ENCODE measurements at places on chromosomes 1 and 21.

DNA sequence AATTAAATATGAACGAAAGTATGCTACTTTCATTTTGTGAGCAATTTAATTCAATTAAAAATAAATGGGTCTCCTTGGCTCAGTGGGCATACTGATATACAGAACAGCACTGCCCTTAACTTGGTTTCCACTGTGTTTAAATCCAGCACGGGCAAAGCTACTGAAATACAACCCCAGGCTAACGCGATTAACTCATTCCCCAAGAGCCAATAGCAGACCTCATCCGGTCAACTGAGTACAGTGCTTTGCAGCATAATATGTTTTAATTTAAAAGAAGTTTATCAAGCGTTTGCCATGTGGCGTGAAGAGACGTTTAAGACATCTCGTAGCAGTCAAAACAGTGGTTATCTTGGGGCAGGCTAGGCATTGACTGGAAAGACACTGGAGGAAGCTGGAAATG, 118.6 kb downstream of the PROX1 start:
- DNase-seq = peak; percentile 30

DNA sequence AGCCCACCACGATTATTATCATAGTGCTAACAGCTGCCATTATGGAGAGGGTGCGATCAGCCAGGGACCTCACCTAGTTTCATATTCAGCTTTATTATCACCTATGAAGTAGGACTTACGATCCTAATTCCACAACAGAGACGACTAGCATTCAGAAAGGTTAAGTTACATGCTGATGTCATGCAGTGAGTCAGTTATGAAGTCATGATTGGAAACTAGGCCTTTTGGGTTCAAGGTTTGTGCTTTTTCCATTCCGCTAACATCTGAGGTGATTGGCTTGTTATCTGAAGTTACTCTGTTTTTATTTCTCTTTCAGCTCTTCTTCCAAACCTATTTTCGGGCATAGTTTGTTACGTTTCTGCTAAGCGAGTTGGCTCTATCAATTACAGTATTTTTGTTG, 251.1 kb downstream of the CAMTA1 start:
- no peak for DNase-seq

DNA sequence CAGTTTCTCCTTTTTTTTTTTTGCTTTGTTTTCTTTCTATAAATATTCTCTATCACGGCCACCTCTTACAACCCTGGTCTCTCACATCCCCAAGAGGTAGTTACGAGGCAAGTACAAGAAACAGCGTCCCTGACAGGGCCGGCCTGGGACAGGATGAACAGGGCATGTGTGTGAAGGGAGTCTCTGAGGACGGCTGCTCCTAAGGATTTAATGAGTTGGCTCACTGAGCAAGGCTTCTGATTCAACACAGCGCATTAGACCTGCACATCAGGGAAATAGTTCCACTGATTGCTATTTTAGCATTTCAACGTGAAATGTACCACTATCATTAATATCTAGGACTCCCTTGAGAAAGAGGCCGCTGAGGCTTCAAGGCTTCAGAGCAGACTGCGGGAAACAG, 54.0 kb downstream of the NTPCR start:
- DNase-seq = no peak

- no peak for DNase-seq
Measured at GRCh38 chr1:160711602-160712311, at the start of gene CD48. CD48 (minus strand) TSS chr1:160711822; CDS start chr1:160711763, 59 bp downstream.

DNA sequence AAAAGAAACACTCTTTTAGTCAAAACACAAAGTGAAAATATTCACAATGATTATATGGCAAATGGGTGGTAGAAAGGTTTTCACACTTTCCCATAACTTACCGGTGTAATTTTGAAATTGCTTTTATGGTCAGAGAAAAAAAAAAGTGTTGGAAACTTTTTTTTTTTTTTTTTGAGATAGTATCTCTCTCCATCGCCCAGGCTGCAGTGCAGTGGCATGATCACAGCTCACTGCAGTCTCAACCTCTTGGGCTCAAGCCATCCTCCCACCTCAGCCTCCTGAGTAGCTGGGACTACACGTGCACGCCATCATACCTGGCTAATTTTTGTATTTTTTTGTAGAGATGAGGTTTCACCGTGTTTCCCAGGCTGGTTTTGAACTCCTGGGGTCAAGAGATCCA, 3.3 kb downstream of the IFNGR2 start:
- no peak for DNase-seq
